ENCODE measurements at places on chromosomes 12 and 14.

DNA sequence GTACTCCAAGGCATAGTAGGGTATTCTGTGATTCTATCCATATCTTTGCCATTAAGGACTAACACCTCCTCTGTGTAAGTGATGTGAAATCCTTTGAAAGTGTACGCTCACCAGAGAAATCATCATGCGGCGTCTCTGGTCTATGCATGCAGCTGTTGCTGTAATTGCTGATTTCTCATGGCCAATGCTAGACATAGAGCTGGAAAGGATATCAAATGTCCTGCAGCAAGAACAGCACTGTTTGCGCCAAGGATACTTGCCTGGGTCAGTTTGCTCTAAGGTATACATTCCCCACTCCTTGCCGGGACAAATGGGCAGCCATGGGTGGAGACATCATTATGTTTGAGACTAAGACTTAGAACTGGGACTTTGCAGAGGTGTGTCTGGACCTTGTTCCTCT lies 896.4 kb downstream of the BCL11B start:
- no peak for DNase-seq

GRCh38 chr12:16175840-16176239 lies 101.6 kb downstream of the SLC15A5 start:
- DNase-seq: no peak

DNA sequence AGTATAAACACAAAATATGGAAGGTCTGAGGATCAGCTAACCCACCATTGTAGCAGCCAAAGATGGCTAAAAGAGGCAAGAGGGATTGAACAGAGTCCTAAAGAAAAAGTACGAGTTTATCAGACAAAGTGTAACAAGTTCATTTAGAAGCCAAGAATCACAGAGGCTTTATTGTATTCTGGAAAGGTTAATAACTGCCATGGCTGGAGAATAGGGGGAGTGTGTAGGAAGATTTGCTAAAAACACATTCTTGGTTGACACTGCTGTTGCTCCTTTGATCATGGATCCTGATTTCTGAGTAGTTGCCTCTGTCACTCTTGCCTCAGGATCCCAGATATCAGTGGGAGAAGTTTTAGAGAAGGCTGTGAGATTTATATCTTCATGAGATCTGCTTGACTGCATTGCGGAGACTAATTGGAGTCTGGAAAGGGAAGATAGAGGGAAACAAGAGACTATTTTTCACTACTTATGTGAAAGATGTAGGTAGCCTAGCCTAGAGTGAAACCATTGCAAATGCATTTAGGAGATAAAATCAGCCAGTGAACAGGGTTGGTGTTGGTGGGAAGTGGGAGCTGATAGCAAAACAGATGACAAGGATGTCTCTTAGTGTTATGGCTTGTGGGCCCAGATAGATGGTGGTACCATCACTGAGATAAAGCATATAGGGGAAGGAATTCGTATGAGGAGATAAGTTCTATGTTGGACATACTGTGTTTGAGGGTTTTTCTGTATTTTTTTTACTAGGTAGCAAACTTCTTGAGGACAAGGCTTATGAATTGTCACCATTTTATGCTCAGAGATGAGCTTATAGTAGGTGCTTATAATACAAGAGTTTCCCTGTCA lies 402.9 kb upstream of the PDE3A start:
- no peak for DNase-seq

GRCh38 chr14:31758941-31759340 lies 197.7 kb downstream of the NUBPL start:
- no peak for DNase-seq

- no peak for DNase-seq
Observed at GRCh38 chr12:68078737-68079136, 80.8 kb downstream of the IFNG start.

DNA sequence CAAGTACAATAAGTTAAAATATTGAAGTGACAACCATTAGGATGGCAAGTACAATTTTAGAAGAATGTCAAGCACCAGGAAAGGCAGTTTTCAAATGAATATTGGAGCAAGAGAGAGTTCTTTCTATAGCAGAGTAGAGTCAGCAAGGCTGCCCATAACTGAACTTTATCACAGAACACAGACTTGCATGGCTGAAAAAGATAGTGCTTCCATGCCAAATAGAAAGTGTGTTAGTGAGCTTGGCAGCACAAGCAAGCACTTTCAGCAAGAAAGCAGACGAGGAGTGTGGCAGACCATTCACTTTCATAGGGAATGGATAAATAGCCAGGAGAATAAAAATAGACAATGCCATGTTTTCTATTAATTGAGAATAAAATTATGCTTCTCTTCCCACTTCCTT lies 647.0 kb upstream of the MGAT4C start:
- DNase-seq: no peak

DNA sequence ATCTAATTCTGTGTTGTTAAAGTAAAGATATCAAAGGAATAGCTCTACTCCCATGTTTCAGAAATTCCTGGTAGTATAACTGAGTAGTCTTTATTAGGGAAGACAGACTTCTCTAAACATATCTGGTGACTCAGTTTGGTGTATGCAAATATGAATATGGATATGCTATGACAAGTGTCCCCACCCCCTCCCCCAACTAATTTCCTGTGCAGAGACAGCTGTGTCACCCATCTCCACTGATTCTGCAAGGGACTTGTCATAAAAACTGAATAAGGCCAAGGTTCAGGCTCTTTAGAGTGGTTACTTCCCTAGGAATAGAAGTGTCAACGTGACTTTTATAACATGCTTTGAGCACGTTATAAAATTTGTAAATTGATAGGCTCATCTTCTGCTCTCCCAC lies 429.1 kb downstream of the DAD1 start:
- DNase-seq: no peak

GRCh38 chr12:130656411-130656810 lies 59.7 kb downstream of the RIMBP2 start:
- no peak for DNase-seq

DNA sequence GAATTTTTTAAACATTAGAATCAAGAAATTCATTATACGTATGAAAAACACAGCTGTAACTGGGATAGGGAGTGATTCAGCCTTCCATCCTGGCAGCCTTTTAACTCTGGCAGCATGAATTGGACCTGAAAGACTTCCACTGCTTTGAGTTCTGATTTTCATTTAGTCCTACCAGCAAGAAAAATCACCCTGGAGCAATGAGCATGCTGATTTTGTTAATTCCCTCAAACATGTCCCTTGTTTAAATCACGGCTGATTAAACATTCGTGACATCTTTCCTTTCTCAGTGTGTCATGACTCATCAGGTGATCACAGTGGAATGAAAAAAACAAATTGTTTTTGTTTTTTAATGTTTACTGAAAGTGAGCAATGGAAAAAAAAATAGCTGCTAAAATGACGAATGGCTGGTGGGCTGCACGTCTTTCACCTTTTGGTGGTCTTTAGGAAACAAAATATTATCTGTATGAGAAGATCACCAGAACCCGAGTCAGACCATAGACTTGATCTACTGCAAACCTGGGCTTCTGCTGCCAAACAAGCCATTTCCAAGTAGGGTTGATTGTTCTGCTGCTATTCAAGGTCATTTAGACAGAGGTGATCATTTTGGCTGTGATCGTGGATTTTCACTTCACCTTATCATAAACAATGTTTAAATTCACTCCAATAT lies 67.0 kb upstream of the CAND1 start:
- DNase-seq: no peak

DNA sequence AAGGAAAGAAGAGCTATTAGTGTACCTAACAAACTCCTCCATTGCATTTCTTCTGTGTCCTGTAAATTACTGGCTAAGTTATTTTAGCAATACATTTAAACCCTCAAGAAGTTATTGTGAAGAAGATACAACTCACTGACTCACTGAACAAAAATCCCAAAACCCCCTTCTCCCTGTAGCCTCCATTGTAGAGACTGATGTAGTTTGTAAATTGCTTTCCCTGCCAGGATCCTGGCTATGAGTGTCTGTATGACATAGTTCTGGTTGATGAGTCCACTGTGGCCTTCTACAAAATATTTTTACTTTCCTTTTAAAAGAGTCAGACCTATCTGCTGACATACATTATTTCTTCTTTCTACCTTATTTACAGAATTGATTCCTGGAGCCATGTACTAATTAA lies 155.6 kb downstream of the SLC6A15 start:
- DNase-seq: no peak

DNA sequence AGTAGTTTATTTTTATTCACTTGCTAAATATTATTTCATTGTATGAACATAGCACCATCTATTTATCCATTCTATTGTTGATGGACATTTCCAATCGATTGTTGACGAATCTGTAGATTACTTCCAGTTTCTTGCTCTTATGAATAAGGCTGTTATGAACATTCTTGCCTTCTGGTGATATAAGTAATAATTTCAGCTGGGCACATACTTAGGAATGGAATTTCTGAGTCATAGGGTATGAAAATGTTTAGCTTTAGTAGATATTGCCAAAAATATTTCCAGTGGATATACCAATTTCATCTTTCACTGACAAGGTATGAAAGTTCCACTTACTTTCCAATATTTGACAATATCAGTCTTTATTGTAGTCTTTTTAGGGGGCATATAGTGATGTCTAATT lies 468.5 kb downstream of the ETNK1 start:
- no peak for DNase-seq

DNA sequence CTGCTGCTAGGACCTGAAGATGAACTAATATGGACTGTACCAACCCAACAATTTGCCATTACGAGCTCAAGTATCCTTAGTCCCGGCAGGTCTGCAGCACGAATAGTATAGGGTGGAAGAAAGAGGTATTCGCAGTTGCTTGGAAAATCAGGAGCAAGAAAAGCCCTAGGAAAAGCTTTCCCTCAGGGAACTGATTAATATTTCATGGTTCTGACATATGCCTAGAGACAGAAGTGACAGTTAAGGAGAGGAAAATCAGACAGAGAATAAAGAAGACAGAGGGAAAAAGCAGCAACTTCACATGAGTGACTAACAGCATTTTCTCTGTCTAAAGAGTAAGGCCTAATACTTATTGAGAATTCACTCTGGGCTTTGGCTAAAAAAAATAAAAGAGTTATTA lies 602.9 kb upstream of the ATP2B1 start:
- DNase-seq: no peak

DNA sequence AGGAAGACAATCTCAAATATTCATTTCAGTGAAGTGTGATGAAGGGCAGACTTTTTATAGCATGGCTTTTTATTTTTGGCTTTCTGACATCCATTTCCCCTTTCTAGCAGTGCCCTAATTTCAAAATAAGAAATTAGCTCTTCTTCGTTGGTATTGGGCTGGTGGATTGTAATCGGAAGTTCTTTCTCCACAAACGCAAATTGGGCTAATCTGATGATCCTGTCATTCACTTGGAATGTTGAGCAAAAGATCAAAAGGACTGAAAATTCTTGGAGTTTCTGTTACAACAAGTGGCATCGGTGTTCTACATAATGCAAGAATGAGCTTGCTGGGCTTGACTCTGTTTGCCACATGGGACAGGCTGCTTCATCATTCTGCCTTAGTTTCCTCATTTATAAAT lies 1182.8 kb downstream of the FLRT2 start:
- DNase-seq: no peak

GRCh38 chr14:91068642-91069041 lies 8.2 kb upstream of the RPS6KA5 start:
- no peak for DNase-seq

- DNase-seq: no peak
Observed at GRCh38 chr14:100223332-100224201, 15.4 kb upstream of the YY1 start.

- no peak for DNase-seq
Observed at GRCh38 chr14:33949411-33949893, 1.4 kb downstream of the EGLN3 start.

DNA sequence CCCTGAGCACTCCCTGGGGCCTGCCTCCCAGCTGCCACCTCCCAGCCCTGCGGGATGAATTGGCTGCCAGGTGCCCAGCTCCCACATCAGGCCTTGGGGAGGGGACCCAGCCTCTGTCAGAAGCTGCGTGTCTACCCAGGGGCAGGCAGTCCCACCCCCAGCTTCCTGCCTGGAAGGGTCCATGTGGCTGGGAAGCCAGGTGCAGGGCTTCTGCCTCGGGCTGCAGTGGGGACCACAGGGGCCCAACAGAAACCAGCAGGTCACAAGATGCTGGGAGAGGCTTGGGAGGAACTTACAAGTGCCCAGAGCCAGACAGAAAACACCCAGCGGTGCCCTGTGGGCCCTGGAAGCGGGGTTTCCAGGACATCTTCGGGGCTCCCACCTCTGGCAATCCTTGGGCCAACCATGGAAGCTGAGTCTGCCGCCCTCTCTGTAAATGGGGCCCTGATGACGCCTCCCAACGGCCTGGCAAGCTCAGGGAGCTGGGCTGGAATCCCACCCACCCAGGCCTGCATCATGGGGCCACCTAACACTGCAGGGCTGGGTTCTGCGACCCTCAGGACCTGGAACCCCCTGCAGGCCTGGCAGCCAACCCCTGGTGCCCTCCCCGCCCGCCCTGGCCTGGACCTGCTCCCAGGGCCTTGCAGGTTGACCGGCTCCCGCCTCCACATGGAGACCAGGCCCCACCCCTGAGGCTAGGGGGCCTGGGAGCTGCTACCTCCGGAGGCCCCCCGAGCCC lies 36.6 kb downstream of the CCNK start:
- no peak for DNase-seq

DNA sequence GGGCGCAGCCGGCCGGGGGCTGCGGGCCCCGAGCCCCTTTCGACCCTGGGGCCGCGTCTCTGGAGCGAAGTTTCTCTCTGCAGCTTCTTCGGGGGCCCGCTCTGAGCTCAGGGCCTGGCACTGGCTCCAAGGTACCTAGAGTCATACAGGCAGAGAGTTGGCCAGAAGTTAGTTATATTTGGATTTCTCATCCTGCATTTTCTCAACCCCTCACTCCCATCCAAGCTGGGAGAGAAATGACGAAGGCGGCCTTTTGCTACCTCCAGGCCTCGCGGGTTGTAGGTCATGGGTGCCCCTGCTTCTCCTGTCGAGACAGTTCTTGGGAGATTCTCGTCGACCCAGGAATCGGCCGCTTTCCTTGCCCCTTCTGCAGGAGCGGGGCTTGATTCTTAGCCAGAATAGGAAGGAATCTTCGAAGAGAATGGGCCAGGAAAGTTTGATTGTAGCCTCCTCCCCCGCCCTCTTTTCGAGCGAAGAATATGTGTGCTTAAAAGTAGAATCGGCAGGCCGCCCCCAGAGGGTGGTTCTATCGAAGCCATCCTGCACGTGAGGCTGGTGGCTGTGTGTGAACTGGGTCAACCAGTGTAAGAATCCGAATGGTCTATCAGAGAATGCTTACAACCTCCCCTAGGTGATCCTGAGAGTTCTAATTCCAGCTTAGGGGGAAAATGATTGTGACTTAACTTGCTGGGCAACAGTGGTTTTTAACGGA lies 785 bp downstream of the MLEC start:
- no peak for DNase-seq
